ENCODE measurements at places on chromosomes 5 and 9.

DNA sequence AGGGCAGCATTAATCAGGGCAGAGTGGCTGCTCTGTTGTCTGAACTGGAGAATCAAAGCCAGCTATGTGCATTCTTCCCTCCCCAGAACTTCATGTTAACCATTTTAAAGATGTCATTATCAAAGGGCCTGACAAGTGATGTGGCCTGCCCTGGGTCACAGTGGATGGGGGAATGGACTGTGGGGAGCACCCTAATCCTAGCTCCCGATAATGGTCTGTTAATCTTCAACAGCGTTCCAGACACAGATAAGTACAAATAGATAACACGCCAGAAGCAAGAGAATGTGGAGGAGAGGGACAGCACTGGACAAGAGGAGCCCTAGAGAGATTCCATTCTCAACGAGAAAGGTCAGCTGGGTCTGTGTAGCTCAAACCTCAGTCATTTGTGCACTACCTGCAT lies 77.5 kb downstream of the DPYSL3 start:
- DNase-seq = no peak

DNA sequence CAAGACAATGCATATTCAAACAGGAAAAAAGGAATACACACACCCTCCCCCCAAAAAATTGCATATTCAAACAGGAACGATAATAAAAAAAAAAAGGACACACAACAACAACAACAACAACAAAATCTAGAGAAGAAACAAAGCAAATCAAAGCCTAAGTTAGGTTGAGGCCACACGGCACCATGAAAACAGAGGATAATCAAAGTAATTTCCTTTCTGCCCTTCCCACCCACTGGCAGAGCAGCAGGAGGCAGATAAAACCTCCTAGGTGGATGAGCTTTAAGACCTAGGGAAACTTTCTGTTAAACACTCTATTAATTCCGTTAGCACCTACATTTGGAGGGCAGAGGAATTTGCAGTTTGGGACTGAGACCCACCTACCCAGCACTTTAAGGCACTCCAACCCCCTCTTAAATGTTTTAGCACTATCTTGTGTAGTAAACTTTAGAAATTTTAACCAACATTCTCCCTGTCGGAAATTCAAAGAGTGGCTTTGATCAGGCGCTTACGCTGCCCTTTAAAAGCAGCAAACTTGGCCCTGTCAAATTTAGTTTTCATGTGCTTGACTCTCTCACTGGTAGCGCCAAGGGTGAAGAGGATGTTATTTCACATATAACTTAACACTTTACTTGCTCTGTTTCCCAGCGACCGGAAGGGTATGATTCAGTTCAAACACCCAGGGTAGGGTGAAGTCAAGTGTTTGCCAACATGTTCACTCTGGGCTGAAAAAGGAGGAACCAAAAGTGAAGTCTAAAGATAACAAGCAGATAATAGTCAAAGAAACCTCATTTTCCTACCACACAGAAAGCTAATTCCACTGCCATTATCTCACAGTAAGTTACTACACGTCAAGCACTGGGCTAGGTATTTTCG lies 9.2 kb downstream of the ENC1 start:
- no peak for DNase-seq

DNA sequence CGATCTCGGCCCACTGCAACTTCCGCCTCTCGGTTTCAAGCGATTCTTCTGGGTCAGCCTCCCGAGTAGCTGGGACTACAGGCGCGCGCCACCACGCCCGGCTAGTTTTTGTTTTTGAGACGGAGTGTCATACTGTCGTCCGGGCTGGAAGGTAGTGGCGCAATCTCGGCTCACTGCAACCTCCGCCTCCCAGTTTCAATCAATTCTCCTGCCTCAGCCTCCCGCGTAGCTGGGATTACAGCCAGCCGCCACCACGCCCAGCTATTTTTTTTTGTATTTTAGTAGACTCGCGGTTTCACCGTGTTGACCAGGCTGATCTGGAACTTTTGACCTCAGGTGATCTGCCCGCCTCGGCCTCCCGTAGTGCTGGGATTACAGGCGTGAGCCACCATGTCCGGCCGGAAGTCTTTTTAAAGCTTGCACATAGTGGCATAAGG lies 1.2 kb downstream of the SMC5 start:
- DNase-seq = no peak

DNA sequence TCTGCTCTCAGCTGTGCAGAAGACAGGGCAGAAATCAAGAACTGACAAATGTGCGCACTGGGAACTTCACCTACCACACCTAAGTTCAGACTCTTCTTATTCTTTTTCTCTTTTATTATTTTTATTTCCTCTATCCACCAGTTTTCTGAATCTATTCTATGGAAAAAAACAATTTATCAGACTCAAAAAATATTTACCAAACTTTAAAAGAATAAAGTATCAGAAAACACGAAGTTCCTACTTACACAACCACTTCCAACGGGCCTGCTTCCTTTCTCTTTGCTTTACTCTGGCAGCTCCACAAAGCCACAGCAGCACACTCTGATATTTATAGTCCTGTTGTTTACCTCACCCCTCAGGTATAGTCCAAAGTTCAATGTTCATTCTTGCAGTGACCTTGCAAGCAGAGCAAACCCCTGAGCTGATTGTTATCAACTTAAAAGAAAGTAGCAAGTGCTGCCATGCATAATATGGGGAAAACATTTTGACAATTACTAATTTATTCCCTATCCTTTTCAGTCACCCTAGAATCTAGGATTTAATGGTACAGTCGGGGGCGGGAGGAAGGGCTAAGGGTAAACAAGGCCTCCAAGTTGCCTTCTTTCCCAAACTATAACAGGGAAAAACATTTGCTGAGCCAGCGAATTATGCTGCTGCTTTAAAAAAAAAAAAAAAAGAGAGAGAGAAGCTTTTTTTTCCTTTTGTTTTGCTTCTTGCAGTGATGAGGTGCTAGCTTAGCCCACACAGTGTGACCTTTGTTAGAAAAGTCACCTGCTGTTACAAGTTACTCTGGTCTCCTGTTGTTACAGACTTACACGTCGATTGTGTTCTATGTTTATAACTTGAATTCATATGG lies at the start of gene SELENOP:
Gene SELENOP, minus strand, starts transcription at position 302 of the 856 bp plus-strand sequence. CDS start 3,539 bp downstream, outside the sequence.
- no peak for DNase-seq

GRCh38 chr5:80736730-80737129 lies 81.9 kb upstream of the DHFR start:
- no peak for DNase-seq

DNA sequence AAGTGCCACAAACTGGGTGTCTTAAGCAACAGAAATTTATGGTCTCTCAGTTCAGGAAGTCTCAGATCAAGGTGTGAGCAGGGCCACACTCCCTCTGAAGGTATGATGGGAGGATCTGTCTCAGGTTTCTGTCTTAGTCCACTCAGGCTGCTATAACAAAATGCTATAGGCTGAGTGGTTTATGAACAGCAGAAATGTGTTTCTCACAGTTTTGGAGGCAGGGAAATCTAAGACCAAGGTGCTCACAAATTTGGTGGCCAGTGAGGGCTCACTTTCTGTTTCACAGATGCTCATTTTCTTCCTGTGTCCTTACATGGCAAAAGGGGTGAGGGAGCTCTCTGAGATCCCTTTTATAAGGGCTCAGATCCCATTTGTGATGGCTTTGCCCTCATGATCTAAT lies 281.4 kb downstream of the CWC27 start:
- DNase-seq = no peak

- DNase-seq = no peak
These were observed 1397.5 kb upstream of the CDH6 start for GRCh38 chr5:29796013-29796412.
